Esophagus squamous epithelium (tissue), 5 donors: ENCODE measurements at places on chromosomes 12 and 14. TPM values are rescaled to one million over a fixed set of nuclear protein-coding genes. Genes with fewer than 3 reads are reported as not detected.

DNA sequence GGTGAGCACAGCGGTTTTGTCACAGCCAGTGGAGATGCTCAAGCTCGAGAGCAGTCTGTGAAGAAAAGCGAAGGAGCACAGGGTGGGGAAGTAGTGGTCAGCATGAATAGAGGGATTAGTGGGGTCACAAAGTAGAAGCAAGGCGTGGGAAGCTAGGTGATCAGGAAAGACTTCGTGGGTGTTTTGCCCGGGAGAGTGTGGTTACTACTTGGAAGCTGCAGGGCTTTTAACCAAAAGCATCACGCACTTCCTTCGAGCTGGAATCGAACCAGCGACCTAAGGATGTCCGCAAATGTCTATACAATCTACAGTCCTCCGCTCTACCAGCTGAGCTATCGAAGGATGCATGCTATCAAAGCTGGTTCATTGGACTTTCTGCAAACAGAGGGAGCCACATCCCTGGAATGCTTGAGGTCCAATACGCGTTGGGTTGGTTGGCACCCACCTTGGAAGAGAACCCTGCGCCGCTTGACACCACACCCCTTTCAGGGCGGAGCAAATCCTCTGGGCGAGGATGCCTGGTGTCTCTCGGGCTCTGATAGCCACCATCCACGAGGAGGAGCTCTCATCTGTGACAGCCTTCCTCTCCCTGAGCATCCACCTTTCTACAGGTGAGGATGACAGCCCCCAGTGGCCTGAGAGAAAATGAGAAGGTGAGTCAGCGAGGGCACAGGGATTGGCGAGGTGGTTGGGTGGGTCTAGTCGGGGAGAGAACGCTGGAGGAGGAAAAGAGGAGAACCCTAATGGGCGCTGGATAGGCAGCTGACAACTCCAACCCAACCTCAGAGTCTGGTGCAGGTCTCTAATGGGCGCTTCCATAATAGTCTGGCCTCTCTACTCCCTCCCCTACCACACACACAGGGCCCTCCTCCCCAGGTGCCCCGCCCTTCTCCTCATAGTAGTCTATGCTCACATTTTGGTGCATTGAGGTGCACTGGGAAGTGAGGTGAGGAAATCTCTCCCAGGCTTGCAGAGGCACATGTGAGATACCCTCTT is 16.0 kb upstream of the OR6S1 start:
- no peak for DNase-seq

Gene OR9K2
- total RNA-seq = not detected

- DNase-seq = no peak
Observed at GRCh38 chr14:95480109-95480886, 36.2 kb downstream of the SYNE3 start.

GRCh38 chr12:49636979-49637755 is 13.8 kb downstream of the PRPF40B start:
- no peak for DNase-seq

Gene FGF6
- total RNA-seq = not detected

- DNase-seq = no peak
Observed at GRCh38 chr14:71620401-71620800, 311.8 kb upstream of the RGS6 start.

Gene MGP
- total RNA-seq = 5.2 TPM

Gene FOXG1
- not detected for total RNA-seq

DNA sequence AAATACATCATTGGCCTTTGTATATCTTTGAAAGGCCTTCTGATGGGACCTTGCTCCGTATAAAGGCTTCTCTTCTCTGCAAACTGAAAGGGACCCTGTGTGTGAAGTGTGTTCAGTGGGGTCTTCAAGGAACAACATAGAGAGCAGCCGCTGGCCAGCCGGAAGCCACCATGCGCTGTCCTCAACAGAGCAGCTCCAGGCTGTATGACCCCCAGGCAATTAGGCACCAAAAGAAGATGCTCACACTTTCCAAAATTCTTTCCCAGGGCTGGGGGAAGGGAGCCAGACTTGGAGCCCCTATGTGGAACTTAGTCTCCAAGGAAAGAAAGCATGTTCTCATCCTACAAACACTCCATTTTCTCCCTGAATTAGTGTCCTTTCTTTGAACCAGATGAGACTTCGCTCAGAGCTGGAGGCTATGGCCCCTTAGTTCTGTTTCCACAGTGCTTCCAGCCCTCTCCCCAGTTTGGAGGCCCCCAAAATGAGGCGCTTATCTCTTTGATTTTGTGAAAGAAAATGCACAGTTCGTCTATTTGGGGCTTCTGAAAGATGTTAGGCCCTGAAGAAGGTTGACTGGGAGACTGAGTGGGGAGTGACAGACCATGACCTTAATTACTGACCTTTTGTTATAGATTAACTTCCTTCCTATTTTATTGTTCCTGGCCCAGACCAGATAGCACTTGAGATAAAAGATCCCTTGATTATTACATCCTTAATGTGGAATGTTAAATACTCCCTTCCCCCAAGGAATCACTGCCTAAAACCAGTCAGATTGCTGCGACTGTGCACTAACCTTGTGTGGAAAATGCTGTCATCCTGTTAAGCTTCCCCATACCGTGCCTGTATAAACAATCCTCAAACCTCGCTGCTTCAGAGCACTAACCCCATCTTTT is 128.3 kb upstream of the FGD4 start:
- DNase-seq = no peak

DNA sequence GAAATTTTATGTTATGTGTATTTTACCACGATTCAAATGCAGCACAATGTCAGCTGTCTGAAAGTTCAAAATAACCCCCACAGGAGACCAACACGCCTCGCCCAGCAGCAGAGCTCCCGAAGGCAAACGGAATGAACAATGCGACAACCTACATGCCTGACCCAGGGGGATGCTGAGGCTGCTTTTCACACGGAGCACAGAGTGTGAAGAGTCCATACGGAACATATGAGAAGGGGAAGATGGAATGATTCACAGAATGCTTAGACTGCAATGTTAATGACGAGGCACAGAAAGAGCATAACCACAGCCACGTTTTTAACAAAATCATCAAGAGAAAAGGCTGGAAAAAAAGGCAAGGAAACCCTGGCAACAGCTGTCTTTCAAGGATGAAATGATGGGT is 22.6 kb downstream of the ZFYVE21 start:
- no peak for DNase-seq

- no peak for DNase-seq
Observed at GRCh38 chr12:101277443-101277842, 2.5 kb upstream of the UTP20 start.

DNA sequence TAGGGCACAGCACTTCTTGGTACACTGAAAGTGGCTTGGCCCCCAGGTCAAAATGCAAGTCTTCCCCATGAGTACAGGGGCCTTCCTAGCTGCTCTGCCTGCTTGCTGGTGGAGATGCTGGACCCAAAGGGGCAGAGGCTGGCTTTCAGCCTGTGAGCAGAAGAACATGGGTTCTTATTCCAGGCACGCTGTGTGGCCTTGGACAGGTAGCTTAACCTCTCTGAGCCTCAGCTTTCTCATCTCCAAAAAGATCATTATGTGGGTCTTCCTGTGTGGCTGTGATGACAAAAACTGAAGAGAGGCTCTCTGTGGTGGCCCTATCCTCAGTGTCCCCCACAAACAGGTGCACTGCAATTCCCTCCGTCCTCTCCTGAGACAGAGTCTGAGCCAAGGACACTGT is 45.6 kb upstream of the TUNAR start:
- no peak for DNase-seq

Gene FGD6
- 19.1 TPM for total RNA-seq

DNA sequence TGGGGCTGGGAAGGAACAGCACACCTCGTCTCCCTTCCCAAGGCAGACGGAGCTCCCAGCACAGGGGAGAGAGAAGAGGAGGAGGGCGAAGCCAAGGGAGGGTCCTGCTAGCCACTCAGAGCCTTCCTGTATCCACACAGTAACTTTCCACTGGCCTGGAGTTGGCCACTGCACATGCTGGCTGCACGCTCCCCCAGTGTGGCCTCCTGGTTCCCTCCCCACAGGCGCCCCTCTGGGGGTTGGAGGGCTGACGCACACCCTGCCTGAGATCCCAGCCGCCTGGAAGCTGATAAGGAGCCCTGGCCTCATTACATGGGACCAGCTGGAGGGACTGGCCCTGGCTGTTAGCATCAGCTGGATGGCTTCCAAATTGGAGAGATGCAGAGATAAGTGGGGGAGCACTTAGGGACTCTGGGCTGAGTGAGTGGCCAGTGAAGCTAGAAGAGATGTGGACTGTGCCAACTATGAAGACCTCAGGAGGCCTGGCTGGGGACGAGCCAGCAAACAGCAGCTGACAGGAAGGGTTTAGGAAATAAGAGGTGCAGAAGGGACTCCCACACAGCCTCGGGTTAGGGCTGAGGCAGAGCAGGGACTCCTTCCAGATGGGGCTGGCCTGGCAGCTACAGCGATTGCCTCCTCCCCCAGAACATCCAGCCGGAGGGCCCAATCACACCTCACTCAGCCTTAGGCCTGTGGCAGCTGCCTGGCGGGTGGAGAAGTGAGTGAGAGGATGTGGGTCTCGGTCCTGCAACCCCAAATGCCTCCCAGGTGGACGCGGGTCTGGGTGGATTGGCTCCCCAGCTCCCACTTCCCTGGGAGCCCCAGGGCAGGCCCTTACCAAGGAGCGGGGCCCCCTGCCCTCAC is 26.3 kb upstream of the BCDIN3D start:
- DNase-seq = no peak

GRCh38 chr14:69662636-69663299 is 51.4 kb downstream of the SUSD6 start:
- DNase-seq = no peak

- DNase-seq = no peak
Observed at GRCh38 chr14:105876158-105876557, 349.8 kb downstream of the TMEM121 start.

DNA sequence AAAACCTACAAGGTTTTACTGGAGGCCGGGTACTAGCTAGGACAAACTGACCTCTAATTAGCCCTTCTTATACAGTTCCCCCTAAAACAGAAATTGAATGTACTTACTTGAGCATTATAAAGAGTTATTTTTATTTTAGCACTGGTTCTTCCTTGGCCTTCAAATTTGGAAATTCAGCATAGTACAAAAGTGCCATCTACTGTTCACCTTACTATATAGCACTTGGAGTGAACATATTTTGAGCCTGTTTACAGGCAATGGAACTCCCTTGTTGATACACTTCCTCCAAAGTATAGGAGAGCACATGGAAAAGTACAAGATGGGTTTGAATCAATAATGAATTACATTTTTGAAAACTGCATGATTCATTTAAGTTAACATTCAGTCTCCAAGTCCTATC is 3.9 kb upstream of the POC1B start:
- DNase-seq = no peak
